Activated CD4-positive, alpha-beta T cell treated with anti-CD3 and anti-CD28 coated beads, Interleukin-2, amount 50 U/mL, for 48 hours (primary cell): ENCODE measurements at places on chromosomes 16 and 17.

GRCh38 chr16:87431926-87432325 lies 39.8 kb downstream of the MAP1LC3B start:
- DNase-seq = no peak

- DNase-seq = no peak
Observed at GRCh38 chr16:19377864-19378263, 39.8 kb upstream of the TMC5 start.

DNA sequence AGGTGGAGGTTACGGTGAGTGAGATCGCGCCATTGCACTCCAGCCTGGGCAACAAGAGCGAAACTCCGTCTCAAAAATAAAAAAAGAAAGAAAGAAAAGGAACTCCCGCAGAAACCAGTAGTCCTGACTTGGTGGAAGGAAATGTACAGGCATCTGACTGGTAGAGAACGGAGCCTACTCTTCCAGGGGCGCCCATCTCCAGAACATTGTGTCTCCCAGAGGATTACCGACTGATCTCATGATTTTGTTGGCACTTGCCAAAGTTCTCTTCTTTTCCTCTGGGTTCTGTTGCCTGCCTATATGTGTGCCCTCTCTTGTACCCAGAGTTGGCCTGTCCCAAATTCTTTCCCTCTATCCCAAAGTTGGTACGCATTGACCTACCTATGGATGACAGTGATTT lies 24.2 kb downstream of the DDX19A start:
- no peak for DNase-seq

DNA sequence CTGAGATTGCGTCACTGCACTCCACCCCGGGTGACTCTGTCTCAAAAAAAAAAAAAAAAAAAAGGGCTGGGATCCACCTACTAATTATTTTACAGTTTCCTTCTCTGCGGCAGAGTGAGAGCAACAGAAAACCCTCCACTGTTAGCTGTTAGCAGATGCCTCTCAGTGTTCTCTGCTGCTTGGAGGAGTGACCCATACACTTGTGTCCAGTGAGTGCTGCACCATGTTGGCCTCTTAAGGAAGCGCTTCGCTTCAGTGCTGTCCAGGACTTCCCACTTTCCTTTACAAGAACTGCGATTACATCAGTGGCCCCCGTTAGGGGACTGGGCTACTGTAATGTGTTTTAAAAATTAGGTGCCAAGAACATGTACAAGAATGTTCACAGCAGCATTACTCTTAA lies 18.4 kb upstream of the CLEC18B start:
- DNase-seq = no peak

- DNase-seq = no peak
Observed at GRCh38 chr16:55494994-55495421, 13.9 kb upstream of the LPCAT2 start.
